ENCODE measurements at places on chromosomes 1 and 21.

- no peak for DNase-seq
Measured at GRCh38 chr1:236365999-236366570, 28.0 kb upstream of the EDARADD start.

GRCh38 chr1:202689493-202690342 lies 20.5 kb downstream of the SYT2 start:
- no peak for DNase-seq

DNA sequence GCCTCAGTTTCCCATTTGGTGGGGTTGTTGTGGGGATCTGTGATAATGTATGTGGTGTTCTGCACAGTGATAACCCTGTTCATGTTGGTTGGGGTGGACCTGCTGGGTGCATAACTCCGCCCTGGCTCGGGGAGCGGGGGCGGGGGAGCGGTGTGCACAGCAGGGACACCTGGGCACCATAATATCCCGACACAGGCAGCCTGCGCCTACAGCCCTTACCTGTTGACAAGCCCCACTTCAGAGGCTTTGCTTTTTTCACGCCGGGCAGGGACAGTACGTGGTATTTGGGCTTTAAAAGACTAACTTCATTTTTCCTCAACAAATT lies 48.0 kb upstream of the ACOT11 start:
- DNase-seq: no peak

- DNase-seq: no peak
Measured at GRCh38 chr1:153386500-153386901, 4.4 kb downstream of the S100A8 start.

GRCh38 chr1:45079533-45079932 lies 67.5 kb downstream of the UROD start:
- no peak for DNase-seq

DNA sequence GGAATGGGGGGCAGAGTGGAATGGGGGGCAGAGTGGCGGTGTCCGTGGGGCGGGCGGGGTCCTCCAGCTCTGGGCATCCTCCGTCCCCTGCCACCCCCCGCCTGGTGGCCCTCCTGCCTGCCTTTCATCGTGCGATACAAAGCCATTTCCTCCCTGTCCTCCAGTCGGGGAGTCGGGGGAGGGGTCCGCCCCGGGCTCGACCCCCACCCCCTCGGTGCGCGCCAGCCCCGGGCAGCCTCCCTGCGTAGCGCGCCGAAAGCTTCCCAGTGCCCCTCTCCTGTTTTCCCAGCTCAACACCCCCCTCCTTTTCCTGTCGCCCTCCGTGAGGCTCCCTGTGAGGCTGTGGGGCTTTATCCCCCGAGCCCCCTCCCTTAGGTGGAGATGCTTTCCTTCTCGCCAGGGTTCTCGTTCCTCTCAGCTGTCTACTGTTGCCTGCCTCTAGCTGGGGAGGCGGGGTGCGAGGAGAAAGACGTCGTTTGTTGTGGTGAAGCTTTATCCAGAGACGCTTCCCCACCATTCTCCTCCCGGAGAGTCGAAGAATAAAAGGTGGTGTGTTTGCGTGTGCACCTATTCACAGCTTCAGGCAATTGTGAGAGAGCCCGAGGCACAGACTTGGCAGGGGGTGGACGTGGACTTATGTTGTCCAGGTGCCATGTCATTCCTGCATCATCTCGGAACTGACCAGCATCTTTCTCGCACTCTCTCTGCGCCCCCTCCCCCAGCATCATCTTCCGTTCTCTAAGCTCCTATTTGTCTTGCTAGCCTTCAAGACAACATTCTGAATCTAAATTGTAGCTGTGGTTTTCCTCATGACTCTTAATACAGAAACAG lies 848 bp downstream of the DNM3 start:
- DNase-seq: peak; percentile 10

- DNase-seq: no peak
Measured at GRCh38 chr1:224704107-224704735, 88.1 kb downstream of the CNIH3 start.

GRCh38 chr1:160550572-160551034 lies 27.5 kb upstream of the SLAMF6 start:
- no peak for DNase-seq

DNA sequence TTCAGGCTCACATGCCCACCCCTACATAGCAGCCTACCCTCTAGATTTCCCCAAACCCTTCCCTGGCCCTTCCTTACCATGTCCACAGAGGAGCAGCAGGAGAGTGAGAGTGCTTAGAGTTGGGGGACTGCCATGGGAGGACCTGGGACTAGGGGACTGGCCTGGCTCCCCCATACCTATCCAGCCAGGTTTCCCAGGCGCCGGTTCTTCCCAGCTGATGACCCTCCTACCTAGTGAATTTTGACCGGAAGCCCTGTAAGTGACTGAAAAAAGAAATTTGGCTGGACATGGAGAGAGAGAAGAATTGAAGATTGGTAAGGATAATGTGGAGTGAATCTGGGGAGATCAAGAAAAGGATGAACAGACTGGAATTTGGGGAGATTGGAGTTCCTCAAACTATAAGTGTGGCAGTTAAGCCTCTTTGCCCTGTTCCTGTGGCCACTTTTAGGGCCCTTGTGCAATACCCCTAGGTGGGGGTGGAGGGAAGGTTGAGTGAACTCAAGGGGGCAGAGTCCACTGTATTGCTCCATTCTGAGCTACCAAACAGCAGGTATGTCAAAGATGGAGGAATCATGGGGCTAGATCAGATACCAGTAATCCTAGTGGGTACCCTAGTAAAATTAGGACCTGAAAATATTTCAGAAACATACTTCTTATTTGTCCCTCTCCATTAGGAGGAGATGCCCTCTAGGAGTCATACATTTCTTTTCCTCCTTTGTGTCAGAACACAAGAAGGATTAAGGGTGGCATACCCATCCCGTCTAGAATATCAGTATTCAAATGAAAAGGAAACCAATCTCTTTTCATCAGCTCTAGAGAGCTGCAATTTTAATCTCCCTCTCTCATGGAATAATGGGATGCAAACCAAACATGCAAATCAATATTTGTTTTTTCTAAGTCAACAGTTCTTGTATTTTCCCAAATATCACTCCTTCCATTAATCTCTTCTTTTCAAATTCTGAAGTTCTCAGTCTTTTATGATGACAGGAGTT lies 1.2 kb downstream of the HJV start:
- DNase-seq: no peak

- no peak for DNase-seq
Measured at GRCh38 chr1:1079408-1080121, 5.5 kb upstream of the RNF223 start.

GRCh38 chr21:45002381-45003204 lies 62.8 kb downstream of the SLX9 start:
- DNase-seq: no peak

- no peak for DNase-seq
Measured at GRCh38 chr1:41501581-41501980, 17.1 kb upstream of the EDN2 start.

DNA sequence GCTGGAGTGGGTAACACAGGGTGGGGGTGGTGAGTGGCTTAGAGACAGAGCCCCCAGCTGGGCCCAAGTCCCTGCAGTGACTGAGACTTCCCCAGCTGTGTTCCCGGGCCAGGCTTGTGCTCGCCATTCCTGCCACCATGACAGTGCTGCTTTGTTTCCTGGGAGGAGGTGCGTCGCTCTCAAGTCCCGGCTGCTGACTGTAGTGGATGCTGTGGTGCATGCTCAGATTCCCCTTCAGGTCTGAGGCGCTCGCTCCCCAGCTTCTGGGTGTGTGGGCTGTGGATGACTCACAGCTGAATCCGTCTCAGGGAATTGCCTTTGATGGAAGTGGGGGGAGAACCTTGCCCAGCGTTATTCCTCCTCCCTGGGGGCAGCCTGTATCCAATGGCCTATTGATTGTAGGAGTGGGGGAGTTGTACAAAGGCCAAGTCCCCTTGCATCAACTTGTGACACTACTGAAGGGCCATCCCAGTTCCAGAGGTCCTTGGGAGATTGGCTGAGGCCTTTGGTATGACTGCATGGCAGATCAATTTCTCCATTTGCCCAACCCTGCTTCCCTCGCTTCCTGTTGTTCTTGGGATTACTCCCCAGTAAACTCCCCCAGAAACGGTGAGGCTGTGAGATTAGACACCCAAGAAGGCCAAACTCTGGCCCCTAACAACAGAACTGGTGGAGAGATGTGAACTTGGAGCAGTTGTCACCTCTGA lies 17.8 kb upstream of the POU3F1 start:
- DNase-seq: no peak

- no peak for DNase-seq
Measured at GRCh38 chr1:227996187-227996950, 10.4 kb upstream of the WNT3A start.

DNA sequence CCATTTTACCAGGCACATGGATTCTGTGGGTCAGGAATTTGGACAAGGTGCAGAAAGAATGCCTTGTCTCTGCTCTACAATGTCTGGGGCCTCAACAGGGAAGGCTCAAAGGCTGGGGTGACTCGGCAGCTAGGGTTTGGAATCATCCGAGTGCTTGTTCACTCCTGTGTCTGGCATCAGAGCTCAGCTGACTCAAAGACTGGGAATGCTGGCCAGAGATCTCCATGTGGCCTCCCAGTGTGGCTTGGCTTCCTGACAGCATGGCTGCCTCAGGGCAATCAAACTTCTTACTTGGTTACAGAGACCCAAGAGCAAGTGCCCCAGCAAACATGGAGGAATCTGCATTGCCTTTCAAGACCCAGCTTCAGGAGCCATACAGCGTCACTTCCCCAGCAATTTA lies 110.5 kb downstream of the TOMM20 start:
- no peak for DNase-seq

- DNase-seq: no peak
Measured at GRCh38 chr21:33854604-33855003, 61.0 kb downstream of the ATP5PO start.
